ENCODE measurements at places on chromosomes 13 and 19.
A peak's percentile ranks its signal among the peaks of the same experiment; 100 is the strongest.

GRCh38 chr13:47039106-47039505 lies 142.3 kb upstream of the HTR2A start:
- peak; percentile 50 for DNase-seq

- no peak for DNase-seq
Observed at GRCh38 chr19:31144075-31144870, 205.0 kb downstream of the TSHZ3 start.

DNA sequence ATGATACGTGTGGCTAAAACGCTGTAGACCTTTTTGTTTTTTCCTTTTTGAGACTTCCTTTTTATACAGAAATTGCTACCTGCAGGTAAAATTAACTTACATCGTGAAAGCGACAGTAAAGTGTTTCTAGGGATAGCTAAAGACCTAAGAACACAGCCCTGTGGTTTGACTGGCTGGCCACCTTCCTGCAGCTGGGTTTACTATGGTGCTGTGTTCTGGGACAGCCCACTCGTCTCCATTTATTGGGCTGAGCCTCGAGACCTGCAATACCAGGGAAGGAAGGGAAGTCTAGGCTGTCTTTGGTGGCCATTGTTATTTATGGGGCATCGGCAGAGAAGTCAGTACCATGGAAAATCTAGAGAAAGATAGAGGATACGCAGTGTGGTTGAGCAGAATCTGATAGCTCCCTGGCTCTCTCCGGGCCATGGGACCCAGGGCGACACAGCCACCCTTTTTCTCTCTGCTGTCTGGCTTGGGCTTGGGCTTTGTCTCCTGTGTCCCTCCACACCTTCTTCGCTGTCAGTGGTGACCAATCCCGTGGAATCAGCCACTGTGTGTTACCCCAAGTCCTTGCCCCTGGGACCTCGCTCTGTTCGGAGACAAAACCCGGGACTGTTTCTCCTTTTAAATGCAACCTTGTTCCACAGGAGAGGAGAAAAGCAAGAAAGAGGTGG lies 30.9 kb downstream of the ACTN4 start:
- no peak for DNase-seq

DNA sequence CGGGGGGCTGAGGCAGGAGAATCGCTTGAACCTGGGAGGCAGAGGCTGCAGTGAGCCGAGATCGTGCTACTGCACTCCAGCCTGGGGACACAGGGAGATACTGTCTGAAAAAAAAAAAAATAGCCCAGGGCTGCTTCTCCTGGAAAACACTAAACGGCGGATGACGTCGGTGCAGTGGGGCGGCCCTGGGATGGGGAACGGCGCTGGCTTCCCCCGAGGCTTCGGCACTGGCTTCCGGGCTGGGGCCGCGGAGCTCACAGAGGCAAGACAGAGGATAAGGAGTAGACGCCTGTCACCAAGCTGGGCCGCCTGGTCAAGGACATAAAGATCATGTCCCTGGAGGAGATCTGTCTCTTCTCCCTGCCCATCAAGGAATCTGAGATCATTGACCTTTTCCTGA lies 5.0 kb downstream of the PRSS57 start:
- DNase-seq = no peak

DNA sequence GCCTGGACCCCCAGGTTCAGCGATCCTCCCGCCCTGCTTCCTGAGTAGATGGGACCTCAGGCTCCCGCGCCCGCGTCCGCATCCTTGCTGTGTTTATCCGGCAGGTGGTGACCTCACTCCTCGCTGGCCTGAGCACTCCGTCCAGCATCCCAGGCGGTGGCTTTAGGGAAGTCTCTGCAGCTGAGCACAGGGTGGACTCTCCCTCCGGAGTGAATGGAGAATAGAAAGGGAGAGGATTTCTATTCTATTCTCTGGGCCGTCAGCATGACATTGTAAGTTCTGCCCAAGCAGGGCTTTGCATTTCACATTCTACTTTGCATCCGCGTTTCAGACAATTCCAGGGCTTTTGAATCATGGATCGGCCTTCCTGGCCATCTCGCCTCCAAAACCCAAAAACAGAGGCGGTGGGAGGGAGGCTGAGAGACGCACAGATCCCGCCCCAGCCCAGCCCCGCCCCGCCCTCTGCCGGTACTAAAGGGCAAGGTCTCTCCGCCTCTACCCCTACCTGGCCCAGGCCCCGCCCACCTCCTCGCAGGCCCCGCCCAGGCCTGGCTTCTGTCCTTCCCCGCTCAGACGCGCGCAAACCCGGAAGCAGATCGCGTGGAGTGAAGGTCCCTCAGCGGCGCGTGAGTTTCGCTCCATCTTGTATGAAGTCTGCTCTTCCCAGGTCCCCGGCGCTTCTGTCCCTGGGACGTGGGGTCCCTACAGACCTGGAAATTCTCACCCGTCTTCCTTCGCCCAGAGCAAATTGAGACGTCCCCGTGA lies at the start of gene ZNF525:
TSS of gene ZNF525 (plus strand) at position 572 of the 765 bp plus-strand sequence. CDS start 6,577 bp downstream, outside the sequence.
- no peak for DNase-seq

DNA sequence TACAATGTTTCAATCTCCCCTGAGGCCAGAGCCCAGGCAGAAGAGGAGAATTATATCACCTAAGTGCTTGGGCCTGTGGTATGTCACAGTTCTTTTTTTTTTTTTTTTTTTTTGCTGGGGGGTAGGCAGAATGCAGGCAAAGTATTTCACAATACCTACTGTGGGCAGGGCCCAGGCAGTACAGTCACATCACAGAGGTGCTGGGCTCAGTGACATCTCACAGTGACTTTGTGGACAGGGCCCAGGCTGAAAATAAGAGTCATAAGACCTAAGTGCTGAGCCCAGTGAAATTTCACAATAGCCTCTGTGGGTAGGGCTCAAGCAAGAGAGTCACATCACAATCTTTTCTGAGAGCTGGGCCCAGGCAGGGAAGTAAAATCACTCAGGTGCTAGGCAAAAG lies 15.9 kb upstream of the ZNF208 start:
- DNase-seq = no peak

- DNase-seq = no peak
Observed at GRCh38 chr13:112128331-112128610, 61.3 kb downstream of the SOX1 start.

DNA sequence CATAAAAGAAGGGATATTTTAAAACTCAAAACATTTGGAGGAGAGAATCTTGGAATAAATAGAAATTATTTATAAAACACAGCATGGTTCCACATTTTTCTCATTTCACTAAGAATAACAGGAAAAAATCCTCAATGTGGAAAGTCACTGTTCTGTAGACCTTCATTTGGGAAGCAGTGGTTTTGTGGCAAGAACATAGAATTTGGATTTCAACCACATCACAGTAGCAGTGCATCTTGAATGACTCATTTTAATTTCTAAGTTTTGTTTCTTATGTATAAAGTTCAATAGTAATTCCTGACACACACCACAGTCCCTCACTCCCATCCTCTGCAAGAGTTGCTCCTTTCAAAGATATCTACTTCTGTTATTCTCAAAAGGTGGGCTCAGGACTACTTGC lies 264.0 kb downstream of the ENOX1 start:
- DNase-seq = no peak

GRCh38 chr13:30312904-30313303 lies 5.6 kb upstream of the KATNAL1 start:
- DNase-seq = no peak
